Left renal pelvis (tissue), 4 donors: ENCODE measurements at places on chromosomes 7 and 10. TPM values are rescaled to one million over a fixed set of nuclear protein-coding genes. Genes with fewer than 3 reads are reported as not detected.

DNA sequence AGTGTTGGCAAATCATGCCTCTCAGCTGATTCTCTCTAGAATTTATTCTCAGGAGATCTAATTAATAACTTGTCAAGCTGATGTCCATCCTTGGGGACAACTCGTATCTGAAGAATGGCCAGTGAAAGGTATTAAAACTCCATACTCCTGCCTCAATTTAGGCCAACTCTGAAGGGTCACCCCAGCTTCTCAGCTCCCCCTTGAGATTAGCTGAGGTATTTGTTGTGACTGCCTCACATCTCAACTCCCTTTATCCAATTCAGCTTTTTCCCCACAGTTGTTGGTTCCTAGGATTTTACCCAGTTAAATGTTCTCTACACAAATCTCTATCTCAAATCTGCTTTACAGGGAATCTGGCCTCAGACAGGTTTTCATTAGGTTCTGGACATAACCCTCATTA is 182.4 kb downstream of the MALRD1 start:
- DNase-seq = no peak

DNA sequence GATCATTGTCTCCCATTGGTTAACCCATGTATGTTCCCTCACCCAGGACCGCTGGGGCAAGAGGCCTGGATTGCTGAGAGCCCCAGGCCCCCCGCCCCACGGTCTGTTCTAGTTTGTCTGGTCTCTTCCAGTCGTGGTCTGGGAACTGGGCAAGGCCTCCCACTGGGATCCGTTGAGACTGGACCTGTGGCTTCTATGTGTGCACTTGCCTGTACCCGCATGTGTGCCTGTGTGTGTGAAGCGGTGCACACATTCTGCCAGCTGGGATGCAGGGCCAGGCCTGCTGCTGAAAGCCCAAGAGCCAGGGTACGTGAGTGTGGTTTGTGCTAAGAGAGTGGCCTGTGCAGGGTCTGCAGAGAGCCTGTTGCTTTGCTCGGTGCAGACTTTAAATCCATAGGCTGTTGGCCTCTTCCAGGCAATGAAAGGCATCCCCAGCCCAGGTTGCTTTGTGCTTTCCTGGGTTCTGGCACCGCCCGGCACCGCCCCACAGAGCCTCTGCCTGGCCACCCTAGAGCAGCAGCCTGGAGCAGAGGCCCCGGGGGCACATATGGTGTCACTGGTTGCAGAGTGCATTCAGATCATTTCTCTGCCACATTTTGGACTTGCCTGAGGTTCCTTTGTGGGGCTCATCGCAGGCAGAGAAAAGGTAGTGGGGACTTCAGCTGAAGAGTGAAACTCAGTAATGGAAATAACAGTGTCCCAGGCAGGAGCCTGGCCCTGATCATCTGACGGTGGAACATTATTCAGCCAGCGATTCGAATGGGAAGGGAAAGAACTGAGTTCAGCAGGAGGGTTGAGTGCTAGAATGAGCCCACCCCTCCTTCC is 215.5 kb downstream of the GLRX3 start:
- DNase-seq = no peak

DNA sequence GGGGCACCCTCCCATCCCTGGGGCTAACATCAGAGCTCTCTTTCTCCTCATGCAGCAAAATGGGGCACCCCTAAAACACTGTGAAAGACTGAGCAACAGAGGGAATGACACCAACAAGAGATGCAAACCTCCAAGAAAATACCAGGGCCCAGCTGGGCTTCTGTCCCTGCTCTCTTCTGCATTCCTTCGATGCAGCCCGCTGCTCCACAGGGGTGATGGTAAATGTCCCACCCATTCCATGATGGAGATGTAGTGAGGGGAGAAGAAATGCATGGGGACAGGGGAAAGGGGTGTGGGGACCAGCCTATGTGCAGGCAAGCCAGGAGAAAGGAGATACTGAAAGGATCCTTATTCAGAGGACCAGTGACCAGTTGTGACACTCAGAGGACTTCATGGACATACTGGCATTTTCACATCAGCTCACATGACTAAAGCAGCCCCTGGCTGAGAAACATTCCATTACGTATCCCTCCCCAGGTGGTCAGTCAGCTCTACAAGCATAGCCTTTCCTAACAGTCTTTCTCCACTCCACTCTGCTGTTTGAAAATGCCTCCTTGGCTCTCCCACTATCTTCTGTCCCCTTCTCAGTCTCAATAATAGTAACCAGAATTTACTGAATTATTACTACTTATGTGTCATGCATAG is 13.3 kb downstream of the SORBS1 start:
- no peak for DNase-seq

- no peak for DNase-seq
Observed at GRCh38 chr7:113715981-113716856, 202.6 kb downstream of the PPP1R3A start.

DNA sequence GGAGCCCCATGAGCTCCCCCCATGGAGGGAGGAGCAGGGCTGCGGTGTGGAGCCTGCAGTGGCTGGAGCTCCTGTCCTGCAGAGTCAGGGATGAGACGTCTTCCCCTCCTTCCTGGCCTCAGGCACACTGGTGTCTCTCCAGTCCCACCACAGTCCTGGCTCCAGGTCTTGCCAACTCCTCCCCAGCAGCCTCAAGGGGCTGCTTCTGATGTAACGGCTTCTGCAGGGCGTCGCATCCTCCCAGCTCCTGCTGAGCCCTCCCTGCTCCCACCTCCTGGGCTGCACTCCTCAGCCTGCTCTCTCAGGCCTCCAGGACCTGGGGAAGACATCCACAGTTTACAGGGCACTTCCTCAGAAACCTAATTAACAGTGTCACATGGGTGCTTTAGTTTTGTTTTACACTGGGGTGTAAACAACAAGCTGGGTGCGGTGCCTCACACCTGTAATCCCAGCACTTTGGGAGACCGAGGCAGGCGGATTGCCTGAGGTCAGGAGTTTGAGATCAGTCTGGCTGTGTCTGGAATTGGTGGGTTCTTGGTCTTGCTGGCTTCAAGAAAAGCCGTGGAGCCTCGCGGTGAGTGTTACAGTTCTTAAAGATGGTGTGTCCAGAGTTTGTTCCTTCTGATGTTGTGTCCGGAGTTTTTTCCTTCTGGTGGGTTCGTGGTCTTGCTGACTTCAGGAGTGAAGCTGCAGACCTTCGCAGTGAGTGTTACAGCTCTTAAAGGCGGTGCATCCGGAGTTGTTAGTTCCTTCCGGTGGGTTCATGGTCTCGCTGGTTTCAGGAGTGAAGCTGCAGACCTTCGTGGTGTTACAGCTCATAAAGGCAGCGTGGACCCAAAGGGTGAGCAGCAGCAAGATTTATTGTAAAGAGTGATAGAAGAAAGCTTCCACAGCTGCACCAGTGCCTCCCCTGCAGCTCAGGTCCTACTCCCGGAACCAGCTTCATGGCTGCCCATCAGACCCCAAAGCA is 95.0 kb downstream of the PAXIP1 start:
- DNase-seq = no peak

DNA sequence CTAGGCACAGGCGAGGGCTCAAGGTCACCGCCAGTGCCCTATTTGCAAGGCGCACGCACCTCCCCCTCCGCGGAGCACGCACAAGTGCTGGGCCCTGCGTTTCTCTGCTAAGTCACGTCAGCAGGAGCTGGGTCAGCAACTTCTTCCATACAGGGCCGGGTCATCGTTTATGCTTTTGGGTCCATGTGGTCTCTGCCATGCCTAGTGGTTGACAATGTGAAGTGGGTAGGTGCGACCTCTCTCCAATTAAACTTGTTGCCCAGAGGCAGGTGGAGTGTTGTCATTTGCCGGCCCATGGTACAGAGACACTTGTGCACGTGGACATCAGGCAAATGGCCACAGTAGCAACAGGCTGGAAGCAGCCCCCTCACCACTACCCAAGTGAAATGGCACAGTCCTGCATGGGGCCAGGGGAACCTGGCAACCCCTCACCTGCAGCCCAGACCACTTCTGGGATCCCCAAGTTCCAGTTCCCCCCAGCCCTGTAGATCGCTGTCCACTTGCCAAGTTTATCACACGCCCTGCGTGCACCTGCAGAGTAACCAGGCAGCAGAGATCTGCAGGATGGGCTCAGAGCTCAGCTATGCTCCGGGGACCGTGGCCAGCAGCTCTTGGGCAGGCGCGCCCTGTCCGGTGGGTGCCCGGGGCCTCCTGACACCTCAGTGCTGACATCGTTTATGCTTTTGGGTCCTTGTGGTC is 86.1 kb upstream of the PPP2R2D start:
- no peak for DNase-seq

DNA sequence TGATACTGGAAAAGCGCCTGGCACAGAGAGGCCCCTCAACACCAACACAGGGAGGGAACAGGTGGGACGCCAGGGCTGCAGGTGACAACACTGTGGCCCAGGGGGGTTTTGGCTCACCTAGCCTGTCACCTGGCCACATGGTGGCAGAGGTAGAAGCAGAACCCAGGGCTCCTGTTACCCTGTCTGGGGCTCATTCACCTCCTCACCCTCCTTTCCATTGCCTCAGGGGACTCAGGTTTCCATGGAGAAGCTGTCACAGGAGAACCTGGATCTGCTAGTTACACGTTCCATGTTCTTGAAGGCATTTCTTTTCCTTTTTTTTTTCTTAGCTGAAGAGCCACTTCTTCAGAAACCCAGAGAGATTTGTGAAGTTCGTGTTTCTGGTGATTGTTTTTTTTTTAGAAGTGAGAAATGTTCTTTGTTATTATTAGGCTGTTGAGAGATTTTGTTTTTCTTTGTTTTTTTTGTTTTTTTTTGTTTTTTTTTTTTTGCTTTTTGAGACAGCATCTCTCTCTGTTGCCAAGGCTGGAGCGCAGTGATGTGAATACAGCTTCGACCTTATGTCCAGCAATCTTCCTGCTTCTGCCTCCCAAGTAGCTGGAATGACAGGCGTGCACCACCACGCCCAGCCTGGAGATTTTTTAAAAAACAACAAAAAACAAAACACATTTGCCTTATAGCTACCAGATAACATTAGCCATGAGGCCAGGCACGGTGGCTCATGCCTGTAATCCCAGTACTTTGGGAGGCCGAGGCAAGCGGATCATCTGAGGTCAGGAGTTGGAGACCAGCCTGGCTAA is 16.0 kb downstream of the DENND2A start:
- no peak for DNase-seq

DNA sequence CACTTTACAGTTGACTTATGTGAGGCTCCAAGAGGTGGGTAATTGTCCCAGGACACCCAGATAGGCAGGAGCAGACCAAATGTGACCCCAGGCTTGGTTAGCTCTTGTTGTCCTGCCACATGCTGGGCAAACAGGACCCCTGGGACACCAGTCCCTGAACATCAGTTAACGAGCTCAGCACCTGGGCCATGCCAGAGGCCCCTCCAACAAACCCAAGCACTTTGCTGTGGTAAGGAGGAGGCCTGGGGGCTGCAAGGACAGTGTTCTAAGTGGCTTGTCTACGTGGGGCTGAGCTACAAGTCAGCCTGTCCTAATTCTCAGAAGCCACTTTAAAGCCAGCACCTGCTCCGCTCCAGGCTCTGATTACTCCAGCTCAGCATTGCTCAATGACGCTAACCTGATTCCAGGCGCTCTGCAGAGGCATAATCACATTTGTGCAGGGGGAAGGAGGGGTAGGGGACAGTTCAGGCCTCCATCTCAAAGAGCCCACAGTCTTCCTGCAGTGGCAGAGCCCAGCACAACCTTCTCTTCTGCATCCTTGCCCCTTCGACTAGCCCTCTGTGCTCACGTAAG is 57.2 kb downstream of the DDC start:
- DNase-seq = no peak

DNA sequence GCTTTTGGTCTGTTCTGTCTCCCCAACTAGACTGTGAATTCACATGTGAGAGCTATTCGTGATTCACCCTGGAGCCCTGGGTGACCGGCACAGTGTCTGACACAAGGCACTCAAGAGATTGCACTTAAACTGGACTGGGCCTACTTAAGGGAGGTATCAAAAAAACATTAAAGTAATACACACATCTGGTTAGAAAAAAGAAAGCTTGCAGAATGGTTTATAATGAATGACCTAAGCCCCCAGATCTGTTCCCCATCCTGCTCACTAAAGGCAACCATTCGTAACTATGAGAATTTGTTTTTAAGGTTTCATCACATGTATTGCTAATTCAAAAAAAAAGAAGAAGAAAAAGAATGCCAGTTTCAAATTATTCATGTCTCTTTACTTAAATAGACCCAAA is 74.5 kb downstream of the DGKI start:
- no peak for DNase-seq

DNA sequence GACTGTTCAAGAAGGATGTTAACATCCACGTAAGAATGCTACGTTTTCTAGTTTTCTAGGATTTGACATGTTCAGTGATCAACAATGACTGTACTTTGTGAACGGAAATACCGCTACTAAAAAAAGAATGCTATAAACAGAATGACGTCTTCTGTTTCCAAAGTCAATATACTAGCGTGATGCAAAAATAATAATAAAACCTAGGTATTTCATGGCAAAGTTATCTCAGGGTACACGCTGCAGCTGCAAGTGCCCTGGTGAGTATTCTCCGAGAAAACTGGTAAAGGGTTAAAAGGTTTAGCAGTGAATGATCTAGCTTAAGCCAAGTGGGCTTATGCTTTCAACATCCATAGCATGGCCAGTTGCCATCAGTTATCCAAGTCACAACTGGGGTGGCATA is 653.3 kb upstream of the PFKP start:
- no peak for DNase-seq

- no peak for DNase-seq
Observed at GRCh38 chr10:35723992-35724391, 81.9 kb upstream of the FZD8 start.

DNA sequence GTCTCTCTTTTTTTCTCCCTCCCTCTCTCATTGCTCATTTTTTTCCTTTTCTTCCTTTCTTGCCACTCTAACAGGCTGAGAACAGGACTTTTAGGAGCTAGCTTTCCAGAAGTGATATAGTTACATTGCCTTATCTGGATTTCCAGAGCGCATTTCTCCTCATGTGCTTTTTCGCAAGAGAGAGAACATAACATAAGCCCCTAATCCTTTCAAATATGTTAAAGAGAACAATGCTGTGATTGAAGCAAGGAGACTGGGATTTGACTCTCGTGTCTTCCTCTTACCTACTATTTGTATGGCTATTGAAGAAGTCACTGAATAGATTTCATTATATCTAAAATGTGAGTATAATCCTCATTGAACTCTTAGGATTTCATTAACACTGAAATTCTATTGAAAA is 101.2 kb upstream of the PRPS1L1 start:
- no peak for DNase-seq

DNA sequence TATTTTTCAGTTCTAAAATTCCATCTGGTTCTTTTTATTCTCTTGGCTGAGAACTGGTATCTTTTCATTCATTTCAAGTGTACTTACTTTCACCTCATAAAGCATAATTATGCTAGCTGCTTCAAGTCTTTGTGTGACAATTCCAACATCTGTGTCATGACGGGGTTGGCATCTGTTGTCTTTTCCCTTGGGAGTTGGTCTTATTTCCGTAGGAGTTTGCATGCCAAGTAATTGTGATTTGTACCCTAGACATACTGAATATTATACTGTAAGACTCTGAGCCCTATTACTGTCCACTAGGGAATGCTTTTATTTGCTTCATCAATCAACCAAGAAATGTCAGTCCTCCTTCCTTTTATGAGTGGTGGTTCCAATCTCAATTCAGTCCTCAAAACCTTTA is 24.6 kb upstream of the HUS1 start:
- no peak for DNase-seq

- no peak for DNase-seq
Observed at GRCh38 chr10:95276367-95277200, 14.2 kb downstream of the PDLIM1 start.

- no peak for DNase-seq
Observed at GRCh38 chr10:104589871-104590270, 51.2 kb upstream of the SORCS3 start.

CLCN1 gene
- polyA plus RNA-seq = 0.10 TPM

OR13A1 gene
- polyA plus RNA-seq = 0.08 TPM

NET1 gene
- 120 TPM for polyA plus RNA-seq

AOAH gene
- 2.4 TPM for polyA plus RNA-seq

SNX8 gene
- polyA plus RNA-seq = 43.2 TPM

CACNB2 gene
- 2.6 TPM for polyA plus RNA-seq

GTF2IRD1 gene
- 35.2 TPM for polyA plus RNA-seq

SPDYE3 gene
- polyA plus RNA-seq = 5.0 TPM

HMX3 gene
- polyA plus RNA-seq = not detected

GHRHR gene
- polyA plus RNA-seq = 0.40 TPM
